ENCODE measurements at places on chromosomes 2 and 18. TPM values are rescaled to one million over a fixed set of nuclear protein-coding genes. Genes with fewer than 3 reads are reported as not detected.

DNA sequence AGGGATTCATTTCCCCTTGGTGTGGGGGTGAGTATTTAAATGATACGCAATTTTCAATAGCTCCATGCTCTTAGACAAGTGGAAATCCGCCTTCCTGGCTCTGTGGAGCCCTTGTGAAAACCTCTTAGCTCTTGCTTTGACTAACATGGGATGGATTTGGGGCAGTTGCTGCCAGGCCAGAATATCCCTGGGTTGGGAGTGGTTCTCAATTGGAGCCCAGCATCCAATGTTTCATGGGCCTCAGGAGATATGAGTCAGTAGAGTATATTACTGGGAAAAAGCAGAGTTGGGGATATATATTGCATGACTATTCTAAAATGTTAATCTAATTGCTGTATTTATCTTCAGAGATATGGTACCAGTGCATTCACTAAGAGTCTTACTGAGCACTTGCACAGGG, 104.4 kb upstream of the IL1R2 start:
- no peak for DNase-seq

The AMER3 gene
- not detected for total RNA-seq

DNA sequence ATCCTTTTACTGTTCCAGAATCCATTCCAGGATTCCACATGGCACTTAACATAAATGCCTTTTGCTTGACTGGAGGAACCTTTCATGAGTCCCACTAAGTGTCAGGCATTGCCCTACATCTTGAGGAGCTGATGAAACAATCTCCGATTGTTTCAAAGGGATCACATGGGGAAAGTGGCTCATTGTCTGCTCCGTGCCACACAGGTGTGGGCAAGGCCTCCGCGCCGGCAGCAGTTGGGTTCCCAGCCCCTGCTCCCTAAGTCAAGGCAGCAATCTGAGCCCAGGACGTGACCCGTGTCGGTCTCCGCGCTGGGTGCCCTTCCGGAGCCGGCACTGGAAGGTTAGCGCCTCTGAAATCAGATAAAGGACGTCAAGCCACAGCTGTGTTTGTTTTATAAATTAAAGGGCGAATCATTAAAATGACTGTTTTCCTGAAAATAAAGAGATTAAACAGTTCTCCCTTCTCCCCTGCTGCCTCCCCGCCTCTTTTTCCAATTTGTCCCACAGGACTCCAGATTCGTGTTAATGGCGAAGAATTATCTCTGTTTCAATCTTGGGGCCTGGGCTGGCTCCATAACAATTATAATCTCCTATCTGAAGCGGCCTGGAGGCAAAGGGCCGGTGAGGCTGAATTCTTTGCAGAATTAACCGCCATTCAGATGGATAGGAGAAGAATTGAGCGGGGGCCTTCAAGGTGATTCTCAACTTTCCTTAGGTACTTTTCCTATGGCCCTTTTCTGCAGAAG, 84.3 kb upstream of the FZD7 start:
- DNase-seq: no peak

The NR4A2 gene
- total RNA-seq: 9.7 TPM

GRCh38 chr2:197460649-197461048, 7.3 kb downstream of the COQ10B start:
- no peak for DNase-seq

GRCh38 chr18:8478968-8479370, 130.3 kb upstream of the RAB12 start:
- no peak for DNase-seq

GRCh38 chr18:79662034-79662433, 17.6 kb upstream of the CTDP1 start:
- DNase-seq: no peak

- no peak for DNase-seq
Observed at GRCh38 chr2:235523021-235523420, 29.2 kb downstream of the AGAP1 start.

DNA sequence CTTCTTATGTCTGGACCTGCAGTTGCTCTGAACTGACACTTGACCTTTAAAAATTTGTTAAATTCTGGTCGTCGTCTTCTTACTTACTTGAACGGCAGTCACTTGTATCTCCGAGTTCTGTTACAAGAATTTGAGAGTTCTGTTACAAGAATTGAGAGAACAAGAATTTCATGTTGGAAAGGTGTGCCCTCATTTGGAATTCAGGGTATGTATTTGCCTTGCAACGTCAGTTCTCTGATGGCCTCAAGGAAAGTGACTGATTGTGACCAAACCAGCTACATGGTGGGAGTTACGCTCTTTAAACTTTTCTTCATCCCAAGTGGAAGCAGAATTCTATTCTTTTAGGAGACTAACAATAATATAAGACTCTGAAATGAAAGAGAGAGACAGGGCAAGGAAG, 320.0 kb upstream of the TRIB2 start:
- DNase-seq: no peak

The SERPINB3 gene
- total RNA-seq: not detected

- no peak for DNase-seq
Observed at GRCh38 chr2:31032475-31032874, 105.8 kb downstream of the GALNT14 start.

DNA sequence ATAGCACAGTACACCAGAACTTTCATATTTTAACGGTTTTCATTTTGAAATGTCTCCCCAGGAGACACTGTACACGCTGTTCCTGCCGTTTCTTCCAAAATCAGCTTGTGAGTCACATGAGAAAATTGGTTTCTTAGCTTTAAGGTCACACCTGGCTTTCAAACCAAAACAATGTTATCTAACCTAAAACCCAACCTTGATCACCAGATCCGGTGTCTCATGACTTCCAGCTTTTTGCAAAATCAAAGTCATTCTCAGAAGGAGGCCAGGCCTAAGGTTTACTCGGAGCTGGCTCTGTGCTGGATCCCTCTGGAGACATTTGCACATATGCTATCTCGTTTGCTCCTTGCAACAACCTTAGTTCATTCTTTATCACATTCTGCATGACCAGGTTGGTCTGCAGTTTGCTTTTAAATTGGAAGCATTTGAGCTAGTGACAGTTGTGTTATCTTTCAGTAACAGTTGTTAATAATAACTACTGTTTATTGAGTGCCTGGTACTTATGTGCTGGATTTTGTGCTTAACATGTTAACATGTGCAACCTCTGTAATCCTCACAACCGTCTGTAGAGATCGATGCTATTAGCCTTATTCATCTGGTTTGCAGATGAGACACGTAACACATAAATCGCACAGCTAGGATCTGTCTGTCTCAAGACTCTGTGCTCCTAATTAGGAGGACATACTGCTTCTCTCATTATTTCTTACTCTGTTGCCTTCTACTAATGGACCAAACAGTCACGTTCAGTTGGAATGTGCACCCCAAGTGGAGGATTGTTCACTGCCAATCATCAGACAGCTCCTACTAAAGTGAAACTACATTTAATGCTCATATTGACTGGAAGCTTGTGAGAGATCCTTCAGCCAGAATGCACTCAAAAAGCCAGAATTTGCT, 105.5 kb downstream of the RNF144A start:
- DNase-seq: no peak

- DNase-seq: no peak
Observed at GRCh38 chr2:218015586-218016521, 13.1 kb upstream of the TNS1 start.

DNA sequence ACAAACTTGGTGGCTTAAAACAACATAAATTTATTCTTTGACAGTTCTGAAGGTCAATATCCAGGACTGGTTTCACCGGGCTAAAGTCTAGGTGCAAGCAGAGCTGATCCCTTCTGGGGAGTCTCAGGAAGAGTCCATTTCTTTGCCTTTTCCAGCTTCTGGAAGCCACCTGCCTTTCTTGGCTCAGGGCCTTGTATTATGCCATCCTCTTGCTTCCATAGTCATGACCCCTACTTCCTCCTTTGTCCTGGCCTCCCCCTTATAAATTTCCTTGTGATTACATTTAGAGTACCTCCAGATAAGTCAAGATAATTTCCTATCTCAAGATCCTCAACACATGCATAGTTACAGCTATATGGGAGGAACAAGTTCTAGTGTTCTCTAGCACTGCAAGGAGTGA, 1089.5 kb downstream of the LRP1B start:
- DNase-seq: no peak

DNA sequence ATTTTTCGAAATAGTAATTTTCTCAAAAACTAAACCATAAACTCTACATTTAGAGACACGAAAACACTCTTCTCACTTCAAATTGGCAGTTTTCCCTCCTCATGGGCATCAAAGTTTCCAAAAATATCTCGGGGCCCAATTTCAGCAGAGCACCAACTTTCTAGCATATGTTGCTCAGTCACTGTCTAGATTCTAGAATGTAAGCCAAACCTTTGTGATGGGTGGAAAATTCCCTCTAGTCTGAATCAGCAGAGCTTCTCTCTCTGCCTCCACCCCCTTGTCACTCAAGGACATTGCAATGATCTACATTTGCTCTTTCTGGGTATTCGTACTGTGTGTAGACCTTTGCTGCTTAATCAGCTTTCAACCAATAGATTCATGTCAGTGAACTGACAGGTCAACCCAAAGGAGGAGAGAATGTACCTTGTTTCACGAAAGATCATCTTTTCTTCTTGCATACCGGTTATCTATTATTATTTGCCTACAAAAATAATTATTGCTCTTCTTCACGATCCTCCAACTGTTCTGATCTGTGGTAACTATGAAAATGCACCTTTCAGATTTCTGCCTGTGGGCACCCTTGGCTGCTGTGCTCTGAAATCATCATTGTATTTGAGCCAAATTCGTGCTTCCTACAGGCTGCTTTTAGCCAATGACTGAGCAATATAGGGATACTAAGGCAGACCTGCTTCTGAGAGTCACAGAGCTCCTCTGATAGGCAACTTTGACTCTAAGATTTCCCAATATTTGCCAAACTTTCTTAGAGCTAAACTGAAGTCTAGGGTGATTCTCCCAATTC, 38.7 kb upstream of the GLS start:
- no peak for DNase-seq

The TRIM43 gene
- not detected for total RNA-seq

GRCh38 chr2:219636941-219637841, 9.8 kb downstream of the SLC4A3 start:
- DNase-seq: no peak

DNA sequence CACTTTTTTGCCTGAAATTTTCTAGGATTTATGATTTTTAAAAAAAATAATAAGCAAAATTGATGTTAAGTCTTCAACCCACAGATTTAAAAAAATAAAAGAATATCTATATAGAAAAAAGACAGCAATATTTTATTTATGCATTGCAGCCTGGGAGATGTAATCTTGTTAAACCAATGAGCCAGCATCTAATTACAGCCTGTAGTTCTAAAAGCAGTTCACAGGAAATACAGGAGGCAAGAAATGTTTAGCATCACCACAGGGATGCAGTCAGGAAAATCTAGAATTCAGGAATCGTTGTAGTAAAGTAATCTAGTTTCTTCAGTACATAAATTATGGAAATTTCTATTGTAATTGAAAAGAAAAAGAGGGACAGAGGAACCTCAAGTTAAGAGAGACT, 17.2 kb downstream of the UGGT1 start:
- no peak for DNase-seq

The GREB1 gene
- total RNA-seq: 0.91 TPM

The POTEJ gene
- not detected for total RNA-seq

The MERTK gene
- 1.1 TPM for total RNA-seq

- DNase-seq: no peak
Observed at GRCh38 chr18:44179693-44180092, 501.0 kb upstream of the SETBP1 start.

DNA sequence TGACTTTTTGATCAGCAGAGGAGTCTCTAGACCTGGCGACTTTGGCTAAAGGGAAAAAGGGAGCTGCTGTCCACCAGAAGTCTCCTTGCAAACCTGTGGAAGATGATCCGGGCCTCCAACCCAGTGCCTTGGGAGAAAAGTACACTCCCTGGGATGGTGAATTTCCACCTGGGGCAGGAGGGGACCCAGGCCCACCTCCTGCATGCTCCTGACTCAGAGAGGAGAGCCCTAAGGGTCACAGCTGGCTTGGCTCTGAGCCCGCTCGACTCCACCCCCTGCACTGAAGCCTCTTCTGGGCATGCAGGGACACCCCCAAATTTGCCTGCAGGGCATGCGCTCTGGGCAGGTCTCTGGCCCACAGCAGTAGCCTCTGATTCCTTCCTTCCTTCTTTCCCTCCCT, 66.5 kb downstream of the PDCL3 start:
- no peak for DNase-seq

The CCDC85A gene
- not detected for total RNA-seq

GRCh38 chr2:55239656-55240222, 7.3 kb downstream of the RPS27A start:
- DNase-seq: no peak

Measured in activated naive CD4-positive, alpha-beta T cell treated with anti-CD3 and anti-CD28 coated beads, Interleukin-2, amount 50 U/mL, for 72 hours (primary cell).